ENCODE measurements at places on chromosomes 13 and 19.
A peak's percentile ranks its signal among the peaks of the same experiment; 100 is the strongest.

- DNase-seq: no peak
Measured at GRCh38 chr13:78383071-78383484, 220.3 kb downstream of the POU4F1 start.

DNA sequence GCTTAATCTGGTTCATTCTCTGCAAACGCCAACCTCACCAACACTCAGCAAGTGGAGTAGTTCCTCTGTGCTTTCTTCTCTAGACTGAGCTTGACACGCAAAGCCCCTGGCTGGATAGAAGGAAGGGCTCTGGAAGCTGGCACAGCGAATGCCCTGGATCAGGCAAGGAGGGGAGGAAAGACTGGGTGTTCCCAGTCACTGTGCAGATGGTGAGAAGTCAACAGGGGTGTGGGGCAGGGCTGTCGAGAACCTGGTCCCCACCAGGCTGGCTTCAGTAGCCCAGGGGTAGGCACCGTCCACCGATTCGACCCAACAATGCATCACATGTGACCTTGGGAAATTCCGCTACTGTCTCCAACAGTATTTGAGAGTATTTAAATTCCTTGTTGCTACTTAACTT is 65.5 kb downstream of the TSHZ3 start:
- no peak for DNase-seq

DNA sequence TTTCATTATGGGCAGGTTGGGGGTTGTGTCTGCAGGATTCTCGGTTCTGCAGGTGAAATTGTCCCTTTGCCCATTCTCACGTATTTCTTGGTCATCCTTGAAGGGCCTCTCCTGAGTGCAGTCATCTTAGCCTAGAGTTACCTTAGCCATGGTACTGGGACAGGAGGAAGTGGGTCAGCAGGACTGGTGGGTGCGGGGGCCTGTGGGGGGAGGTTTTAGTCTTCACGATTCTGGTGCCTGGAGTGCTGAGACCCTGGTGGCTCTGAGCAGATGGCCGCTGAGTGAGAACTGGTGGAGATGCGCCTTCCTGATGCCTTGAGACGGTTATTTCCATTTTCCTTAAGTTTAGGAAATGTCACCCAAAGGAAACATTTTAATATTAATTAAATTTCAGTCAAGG is 11.8 kb downstream of the COL4A2 start:
- DNase-seq: no peak

DNA sequence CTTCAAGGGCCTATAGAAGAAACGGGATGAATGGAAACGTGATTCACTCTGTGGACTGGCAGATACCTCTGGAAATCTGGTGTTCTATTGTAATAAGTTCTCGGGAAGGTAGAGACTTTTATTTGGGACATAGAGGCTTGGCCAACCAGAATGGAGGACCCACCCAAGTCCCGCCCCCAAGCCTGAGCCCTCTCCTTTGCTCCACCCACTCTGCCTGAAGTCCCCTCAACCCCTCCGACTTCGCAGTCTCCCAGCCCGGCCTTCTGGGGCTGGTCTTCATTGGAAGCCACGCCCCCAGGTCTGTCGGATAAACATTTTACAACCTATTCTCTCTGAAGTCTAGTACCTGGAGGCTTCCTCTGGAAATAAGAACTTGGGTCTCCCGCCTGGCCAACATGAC is 16.9 kb downstream of the FBXL12 start:
- no peak for DNase-seq

GRCh38 chr13:49532593-49532992 is 36.8 kb downstream of the PHF11 start:
- no peak for DNase-seq

DNA sequence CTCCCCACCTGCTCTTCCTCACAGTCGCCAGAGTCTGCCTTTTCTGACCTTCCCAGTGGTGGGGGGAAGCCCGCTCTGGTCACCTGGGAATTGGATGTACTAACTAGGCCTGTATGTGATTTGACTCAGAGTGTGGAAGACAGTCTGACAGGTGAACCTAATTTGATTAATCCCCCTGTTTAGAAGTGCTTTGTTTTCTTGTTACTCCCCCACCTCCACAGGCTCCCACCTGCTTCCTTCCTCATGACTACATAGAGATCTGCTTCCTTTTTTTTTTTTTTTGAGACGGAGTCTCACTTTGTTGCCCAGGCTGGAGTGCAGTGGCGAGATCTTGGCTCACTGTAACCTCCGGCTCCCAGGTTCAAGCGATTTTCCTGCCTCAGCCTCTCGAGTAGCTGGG is 44.0 kb downstream of the COG3 start:
- DNase-seq: no peak

- peak; percentile 35 for DNase-seq
Measured at GRCh38 chr19:7636691-7637373, at the start of gene STXBP2. Gene STXBP2 (plus strand): TSS chr19:7637110. CDS start chr19:7637150, 40 bp downstream.

GRCh38 chr19:14370940-14371280 is 10.3 kb upstream of the ADGRE5 start:
- DNase-seq: no peak

- DNase-seq: no peak
Measured at GRCh38 chr13:112880221-112880641, 88.8 kb upstream of the MCF2L start.

- DNase-seq: no peak
Measured at GRCh38 chr13:65959305-65959704, 1270.8 kb downstream of the PCDH9 start.

DNA sequence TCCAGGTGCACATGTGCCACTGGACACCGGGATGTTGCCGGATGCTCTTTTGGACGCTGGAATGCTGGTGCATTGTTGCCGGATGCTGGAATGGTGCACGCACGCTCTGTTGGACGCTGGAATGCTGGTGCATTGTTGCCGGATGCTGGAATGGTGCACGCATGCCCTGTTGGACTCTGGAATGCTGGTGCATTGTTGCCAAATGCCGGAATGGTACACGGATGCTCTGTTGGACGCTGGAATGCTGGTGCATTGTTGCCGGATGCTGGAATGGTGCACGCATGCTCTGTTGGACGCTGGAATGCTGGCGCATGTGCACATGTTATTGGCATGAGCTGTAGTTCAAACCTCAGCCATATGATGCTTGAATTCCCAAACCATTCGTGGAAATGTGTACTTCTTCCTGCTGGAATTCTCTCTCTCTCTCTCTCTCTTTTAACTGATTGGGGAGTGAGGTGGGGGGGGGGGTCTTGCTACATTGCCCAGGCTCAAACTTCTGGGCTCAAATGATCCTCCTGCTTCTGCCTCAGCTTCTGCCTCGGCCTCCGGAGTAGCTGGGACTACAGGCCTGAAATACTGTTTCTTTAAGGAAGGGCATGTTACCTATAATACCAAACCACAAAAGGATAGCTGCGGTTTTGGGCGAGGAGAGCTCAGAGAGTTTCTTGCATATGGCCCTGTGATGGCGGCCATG is 1.2 kb upstream of the MCF2L start:
- DNase-seq: no peak

DNA sequence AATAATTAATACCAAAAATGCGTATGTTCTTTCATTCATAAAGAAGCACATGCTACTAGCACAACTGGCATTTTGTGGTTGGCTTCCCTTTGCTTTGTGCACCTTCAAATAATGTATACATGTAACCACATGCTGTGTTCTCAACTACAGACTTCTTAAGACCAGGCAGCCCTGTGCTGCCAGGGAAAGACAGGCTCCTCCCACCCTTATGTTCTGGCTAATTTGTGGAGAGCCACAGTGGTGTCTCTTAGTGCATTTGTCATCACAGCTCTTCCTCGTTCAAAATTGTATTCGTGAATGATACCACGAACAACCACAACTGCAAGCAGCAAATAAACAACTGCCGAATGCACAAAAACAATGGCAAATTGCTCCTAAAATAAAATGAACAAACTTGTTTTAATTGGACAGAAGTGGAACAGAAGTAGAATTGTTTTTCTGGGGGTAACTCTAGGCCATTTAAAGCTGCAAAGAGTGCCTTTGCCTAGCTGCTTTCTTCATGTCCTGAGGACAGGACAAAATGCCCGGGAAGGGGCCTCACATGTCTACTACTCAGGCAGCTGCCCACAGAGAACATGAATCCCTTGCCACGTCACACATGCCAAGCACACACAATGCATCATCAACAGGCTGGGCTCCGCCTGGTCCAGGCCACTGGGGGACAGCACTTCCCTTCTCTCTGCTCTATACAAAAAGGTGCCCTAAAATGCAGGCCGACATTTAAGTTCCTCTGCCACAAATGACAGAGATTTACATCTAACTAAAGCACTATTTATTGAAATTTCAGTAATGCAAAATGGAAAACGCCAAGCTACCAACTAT is 21.7 kb downstream of the IRS2 start:
- DNase-seq: no peak

- no peak for DNase-seq
Measured at GRCh38 chr13:39954476-39954875, 299.0 kb downstream of the COG6 start.

GRCh38 chr13:26646603-26647002 is 89.1 kb downstream of the WASF3 start:
- no peak for DNase-seq

- no peak for DNase-seq
Measured at GRCh38 chr19:5530701-5531100, 37.1 kb downstream of the TINCR start.

Data from GM12878 (cell line).